Inflammatory macrophage treated with lipopolysaccharide for 1 hour (primary cell): ENCODE measurements at places on chromosomes 7 and 10.
A peak's percentile ranks its signal among the peaks of the same experiment; 100 is the strongest.

DNA sequence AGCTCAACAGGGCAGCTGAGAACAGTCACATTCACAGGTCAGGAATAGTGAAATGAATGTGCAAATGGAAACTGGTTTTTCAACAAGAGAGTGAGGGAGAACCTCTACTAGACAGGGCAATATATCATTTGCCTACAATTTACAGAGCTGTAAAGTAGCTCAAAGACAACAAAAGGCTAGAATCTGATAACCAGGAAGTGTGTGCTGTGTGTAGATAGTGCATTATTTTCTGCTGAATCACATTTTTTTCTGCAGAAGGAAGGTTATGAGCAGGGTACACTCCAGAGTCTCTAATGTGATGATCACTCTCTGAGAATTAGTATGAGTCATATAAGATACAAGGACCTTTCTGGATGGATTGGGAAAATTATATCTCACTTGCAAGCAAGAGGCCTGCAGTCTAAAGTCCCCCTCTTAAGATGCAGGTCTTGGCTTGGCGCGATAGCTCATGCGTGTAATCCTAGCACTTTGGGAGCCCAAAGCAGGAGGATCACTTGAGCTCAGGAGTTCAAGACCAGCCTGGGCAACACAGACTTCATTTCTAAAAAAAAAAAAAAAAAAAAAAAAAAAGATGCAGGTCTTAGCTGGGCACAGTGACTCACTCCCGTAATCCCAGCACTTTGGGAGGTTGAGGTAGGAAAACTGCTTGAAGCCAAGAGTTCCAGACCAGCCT is 59.9 kb upstream of the COBL start:
- DNase-seq, result no peak

DNA sequence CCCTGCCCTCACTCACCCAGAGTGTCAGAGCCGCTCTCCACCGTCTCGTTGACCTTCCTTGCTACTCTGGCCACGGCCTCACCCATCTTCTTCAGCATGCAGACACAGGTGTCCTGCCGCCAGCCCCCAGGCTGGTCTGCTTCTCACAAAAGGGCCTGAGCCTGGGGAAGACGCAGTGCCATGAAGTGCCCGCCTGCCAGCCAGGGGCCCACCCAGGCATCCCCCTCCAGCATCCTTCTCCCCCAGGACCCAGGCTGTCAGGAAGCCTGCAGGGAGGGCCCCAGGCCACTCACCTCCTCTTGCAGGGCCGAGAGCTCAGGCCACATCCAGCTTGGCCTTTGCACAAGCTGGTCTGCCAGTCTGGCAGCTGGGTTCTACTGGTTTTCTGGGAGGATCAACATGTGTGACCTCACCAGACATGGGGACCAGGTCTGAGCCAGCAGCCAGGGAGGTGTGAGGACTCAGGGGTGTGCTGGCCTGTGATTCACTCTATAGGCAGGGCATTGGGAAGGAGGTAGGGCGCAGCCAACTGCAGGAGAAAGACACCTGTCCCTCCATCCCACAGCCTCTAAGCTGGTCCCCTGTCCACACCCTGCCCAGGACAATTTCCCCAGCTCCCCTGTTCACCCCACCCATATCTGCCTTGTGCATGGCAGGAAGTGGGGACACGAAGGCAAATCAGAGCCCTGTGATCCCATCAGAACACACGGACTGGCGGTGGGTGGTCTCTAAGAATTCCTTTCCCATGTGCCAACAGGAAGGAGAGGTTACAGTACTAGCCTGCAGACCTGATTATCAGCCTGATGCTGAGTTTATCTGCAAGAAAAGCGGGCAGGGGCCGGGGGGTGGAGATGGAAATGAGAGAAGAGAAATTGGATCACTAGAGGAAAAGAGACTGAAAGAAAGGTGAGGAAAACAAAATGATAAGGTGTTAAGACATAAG is 5.7 kb downstream of the LRRC20 start:
- no peak for DNase-seq

GRCh38 chr10:106493226-106493625 is 671.3 kb downstream of the SORCS1 start:
- DNase-seq, result no peak

- DNase-seq, result no peak
Measured at GRCh38 chr10:11161910-11162309, 144.2 kb downstream of the CELF2 start.

DNA sequence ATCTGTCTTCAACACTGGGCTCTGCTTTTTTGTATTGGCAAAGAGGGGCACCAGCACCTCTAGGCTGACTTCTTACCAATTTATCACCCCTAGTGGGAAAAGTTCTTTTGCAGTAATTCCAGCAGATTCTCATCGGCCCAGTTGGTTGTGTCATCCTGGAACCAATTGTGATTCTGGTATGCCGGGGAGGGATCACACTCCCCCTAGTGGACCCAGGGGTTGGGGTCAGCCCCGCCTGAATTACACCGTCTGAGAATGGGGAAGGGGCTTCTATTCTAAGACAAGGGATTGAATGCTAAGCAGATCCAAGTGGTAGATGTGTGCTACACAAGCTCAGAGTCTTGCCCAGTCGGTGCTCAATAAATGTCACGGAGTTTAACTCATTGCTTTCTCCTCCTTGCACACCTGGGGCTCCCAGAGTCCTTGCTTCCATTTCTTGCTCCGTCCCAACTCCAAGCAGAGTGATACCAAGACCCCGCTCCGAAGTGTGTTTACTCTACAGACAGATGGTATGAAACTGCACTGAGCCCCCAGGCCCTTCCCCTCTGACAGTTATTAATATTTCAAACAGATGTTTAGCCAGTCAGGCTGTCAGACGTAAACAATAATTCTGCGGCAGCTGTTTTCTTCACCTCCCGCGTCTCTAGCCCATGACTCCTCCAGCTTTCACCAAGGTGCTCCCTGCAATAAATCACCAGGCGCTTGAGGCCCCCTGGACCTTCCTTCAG is 71.9 kb downstream of the C10orf105 start:
- DNase-seq, result no peak

- no peak for DNase-seq
Measured at GRCh38 chr7:98917331-98917730, 39.0 kb downstream of the TRRAP start.

GRCh38 chr10:119443970-119444660 is 98.4 kb downstream of the RGS10 start:
- DNase-seq, result no peak

DNA sequence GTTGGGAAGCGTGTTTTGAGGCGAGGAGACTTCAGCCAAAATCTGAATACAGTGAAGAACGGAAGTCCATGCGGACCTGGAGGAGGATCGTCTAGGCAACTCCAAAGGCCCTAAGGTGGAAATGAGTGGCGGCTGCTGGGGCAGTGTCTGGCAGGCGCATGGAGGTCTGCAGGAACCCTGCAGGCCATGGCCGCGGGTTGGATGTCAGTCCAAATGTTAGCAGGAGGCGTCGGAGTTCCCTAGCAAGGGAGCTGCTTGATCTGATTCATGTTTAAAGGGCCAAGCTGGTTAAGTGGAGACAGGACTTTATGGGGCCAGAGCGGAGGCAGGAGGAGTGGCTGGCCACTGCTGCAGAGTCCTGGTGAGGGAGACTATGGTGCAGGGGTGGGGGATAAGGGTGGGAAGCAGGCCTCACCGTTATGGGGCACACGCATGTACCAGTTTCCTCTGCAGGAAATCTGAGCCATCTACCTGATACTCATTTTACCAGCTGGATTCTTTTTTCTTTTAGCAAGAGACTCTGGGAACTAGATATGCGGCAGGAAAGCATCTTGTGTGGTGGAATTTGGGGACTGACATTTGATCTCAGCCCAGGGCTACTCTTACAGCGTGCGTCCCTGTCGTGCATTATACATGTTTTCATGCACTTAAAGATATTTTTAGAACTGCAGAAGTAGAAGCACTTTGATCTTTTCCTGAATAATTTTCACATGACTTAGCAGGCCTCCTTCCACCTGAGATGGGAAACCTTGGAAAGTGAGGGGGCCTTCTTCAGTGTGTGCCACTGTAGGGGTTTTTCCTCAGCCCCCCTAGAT is 6.6 kb upstream of the REPIN1 start:
- no peak for DNase-seq

DNA sequence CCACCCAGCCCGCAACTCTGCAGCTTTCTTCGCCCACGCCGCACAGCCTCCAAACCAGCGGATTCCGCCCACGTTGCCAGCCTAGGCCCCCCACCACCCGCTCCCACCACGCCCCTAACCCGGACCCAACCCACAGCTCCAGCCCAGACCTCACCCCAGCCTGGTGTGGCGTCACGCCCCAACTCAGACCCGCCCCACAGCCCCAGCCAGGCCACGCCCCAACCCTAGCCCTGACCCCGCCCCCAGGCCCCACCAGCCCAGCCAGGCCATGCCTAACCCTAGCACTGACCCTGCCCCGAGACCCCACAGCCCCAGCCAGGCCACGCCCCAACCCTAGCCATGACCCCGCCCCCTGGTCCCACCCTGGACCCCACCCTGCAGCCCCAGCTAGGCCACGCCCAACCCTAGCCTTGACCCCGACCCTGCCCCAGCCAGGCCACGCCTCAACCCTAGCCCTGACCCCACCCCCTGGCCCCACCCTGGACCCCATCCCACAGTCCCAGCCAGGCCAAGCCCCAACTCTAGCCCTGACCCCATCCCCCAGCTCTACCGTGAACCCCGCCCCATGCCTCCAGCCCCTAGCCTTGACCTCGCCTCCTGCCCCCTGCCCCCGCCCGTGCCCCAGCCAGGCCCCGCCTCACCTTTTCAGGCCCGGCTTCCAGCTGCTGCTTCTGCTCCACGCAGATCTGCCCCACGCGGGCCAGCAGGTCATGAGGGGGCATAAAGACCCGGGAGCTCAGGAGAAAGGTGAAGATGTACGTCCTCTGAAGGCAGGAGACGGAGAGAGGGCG is 64.0 kb downstream of the RASGEF1A start:
- DNase-seq, result peak; percentile 44

- DNase-seq, result peak; percentile 49
Measured at GRCh38 chr10:5776881-5777197, 36.4 kb downstream of the GDI2 start.

DNA sequence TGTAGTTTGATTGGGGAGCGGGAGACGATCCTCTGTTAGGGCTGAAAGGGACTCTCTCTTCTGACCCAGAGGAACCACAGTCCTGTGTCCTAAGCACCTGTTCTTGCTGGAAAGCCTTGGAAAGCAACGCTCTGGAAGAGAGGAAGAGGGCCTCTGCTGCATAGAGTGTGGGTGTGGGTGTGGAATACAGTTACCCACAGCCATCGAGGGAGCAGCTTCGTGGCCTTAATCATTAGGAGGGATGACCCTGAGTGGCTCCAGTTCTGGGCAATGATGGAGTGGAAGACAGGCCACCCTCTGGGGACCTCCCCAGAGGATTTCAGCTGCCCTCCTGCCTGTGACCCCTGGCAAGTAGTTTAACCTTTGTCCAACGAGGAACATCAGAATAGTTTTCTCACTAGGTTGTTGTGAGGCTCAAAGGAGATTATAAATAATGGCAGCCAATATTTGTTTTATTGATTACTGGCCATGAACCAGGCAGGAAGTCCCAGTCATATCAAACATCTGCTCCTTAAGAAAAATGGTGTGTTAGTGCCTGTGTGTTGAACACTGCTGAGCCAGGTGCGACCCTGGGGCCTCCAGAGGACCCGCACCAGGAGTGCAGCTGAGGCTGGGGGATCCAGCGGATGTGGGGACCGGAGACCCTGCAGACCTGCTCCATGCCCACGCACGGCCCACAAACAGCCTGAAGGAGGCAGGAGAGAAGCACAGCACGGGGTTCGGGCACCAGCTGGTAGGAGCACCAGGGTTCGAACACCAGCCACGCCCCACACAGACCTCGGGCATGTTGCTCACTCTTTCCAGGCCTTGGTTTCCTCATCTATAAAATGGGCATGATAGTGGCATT is 35.6 kb downstream of the FAM241B start:
- DNase-seq, result no peak

DNA sequence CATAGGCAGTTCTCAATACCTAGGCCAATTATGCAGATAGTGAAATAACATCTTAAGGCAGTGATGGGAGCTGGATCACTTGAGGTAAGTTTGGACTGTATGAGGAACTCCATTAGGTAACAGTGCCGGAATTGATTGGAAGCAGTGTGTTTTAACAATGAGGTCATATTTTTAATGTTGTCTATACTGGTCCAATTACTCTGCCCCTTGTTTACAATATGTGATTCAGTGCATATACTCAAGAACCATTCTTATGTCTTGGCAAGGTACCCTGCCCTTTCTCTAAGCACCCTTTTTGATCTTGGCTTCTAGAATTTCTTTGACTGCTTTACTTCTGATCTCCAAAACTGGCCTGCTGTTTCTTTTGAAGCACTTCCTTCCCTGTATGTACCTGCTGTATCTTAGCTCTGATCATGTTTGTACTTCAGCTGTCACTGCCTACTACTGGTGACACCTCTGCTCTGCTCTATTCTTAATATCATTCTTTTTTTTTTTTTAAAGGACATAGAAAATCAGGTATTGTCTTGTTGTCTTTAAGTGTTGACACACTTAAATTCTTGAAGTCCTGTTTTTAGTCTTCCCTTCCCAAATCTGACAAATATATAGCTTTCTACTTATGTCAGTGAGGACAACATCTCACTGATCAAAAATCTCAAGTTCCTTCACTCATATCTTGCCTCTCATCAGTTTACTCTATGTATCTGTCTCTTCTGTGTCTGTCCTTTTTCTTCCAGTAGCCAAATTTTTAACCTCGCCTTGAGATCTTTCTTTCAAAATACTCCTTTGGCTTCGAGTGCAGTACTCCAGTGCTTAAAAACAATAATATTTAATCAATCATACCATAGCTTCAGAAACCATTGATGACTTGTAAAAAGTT is 46.4 kb upstream of the RPA3 start:
- DNase-seq, result no peak
